ENCODE measurements at places on chromosomes 6 and 20.
A peak's percentile ranks its signal among the peaks of the same experiment; 100 is the strongest.

DNA sequence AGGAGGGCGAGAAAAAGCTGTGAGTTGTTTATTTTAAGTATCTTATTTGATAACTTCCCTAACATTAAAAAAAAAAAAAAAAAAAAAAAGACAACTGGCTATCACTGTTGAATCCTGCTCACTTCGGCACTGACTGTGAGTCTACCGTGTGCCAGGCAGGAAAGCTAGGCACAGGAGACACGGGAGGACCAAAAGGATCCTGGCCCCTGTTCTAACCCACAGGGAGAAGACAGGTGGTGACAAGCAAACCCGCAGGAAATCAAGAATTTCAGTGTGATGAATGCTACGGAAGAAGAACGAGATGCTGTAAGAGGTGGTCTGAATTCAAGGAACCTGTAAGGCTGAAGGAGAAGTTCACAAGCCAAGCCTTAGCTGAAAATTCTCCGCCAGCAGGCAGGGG is 94.7 kb upstream of the NFATC2 start:
- no peak for DNase-seq

DNA sequence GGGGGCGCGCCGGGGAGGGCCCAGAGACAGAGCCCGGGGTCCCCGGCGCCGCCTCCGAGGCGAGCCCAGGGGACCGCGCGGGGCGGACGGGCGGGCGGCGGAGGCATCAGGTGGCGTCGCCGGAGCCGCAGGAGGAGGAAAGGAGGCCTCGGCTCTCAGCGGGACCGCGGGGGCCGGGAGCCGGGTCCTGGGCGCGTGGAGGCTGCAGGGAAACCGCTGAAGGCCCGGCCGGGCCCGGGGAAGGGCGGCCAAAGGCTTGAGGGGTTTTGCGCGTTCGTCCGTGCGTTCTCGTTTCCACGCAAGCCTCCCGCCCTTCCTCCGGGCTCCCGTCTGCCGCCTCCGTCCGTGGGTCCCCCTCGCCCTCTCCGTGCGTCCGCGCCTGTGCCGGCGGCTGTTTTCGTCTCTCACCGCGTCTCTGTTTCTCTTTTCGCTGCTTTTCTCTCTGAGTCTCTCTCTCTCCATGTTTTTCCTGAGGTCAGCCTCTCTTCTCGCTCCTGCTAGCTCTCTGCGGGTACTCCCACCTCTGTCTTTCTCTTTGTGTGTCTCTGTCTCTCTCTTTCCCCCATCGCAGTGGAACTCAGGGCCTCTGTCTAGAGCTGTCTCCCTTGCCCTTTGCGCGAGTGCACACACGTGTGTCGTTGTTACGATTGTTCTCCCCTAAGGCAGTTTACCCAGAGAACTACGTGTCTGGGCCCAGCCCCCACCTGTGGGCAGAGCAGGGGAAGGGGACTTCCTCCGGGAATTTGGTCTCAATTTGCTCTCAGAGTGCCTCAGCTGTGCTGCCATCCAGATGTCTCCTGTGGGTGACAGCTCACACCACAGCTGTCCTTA is 2.1 kb downstream of the IRF4 start:
- DNase-seq = no peak

- DNase-seq = no peak
Observed at GRCh38 chr6:105838171-105838570, 248.0 kb upstream of the PRDM1 start.

DNA sequence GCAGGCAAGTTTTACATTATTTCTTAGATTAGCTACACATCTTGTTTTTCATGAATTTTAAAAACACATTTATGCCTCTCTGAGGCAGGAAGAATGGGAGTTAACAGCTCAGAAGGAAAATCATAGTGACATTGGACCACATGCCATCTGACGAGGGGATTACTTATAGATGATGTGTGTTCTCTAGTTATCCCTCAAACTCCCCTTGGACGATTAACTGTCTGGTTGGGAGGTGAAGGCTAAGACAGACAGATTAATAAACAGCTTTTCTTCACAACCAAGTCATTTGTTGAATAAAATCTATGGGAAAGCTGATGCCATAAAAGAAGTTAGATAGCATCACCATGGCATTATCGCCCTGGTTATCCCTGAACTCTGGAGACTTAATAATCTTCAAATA is 80.0 kb upstream of the PREP start:
- DNase-seq = no peak

DNA sequence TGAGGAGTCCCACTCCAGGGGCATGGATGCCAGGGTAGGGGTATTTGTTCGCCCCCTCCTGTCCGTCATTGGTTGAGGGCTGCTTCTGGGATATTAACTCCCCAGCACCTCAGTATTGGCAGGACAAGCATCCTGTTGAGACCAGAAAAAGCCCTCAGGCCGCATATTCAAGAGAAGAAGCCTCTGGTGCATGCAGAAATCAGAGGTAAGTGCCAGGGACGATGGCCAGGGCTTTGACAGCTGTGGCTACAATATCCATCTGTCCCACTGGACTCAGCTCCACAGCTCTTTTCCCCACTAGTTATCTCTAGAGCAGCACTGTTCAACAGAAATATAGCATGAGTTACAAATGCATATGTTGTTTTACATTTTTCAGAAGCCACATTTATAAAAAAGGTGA is 651.3 kb downstream of the KIF16B start:
- DNase-seq = no peak

- DNase-seq = peak; percentile 95
Observed at GRCh38 chr6:84764332-84765049, at the start of gene TBX18. TBX18 (minus strand) TSS chr6:84764598; CDS start chr6:84764181, 417 bp downstream.

GRCh38 chr6:56790414-56790813 is 147.7 kb upstream of the DST start:
- DNase-seq = no peak

- no peak for DNase-seq
Observed at GRCh38 chr6:143807103-143807772, 35.9 kb upstream of the LTV1 start.

- peak; percentile 44 for DNase-seq
Observed at GRCh38 chr6:159169193-159169555, at the start of gene FNDC1. FNDC1 (plus strand) TSS chr6:159169400; CDS start chr6:159169597, 197 bp downstream.

DNA sequence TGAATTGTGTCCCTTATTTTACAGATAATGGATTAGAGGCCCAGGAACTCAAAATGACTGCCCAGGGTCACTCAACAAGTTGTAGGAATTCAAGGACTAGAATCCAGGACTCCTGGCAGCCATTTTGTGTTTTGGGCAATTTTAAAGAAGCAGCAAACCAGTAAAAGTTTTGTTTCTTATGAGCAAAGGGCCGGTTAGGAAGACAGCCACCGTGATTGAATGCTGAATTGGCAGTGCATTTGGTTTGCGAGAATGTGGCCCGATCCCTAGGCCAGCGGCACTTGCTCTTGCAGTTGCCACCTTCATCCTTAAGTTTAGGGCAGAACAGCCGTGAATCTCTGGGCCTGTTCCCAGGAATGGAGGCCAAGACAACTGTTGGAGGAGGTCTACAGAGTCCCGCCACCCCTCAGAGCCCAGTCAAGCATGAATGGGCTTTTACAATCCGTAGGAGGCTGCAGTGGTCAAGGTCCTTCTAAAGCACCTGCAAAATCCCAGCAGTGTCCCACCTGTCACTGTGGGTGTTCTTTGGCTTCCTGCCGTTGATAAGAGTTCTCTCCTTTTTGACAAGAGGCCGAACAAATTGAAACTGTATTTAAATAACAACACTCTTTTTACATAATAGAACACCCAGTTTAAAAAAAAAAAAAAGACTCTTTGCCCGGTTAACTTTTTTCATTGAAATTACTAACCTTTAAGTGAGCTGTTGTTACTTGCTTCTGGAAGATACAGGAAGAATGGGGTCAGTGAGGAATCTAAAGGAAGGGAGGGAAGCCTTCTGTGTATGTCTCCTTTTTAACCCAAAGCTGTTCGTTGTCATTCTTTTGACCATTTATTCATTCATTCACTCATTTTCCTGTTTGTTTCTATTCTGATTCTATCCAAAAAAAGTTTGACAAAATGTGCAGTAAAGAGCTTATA is 68.7 kb downstream of the PHACTR2 start:
- no peak for DNase-seq

- DNase-seq = no peak
Observed at GRCh38 chr6:142167486-142167885, 20.4 kb downstream of the VTA1 start.

- DNase-seq = peak; percentile 74
Observed at GRCh38 chr20:57381596-57382503, 9.3 kb upstream of the RBM38 start.

All from left cardiac atrium (tissue), 4 donors.